Panc1 (cell line): ENCODE measurements at places on chromosomes 6 and 20. TPM values are rescaled to one million over a fixed set of nuclear protein-coding genes. Genes with fewer than 3 reads are reported as not detected.

DNA sequence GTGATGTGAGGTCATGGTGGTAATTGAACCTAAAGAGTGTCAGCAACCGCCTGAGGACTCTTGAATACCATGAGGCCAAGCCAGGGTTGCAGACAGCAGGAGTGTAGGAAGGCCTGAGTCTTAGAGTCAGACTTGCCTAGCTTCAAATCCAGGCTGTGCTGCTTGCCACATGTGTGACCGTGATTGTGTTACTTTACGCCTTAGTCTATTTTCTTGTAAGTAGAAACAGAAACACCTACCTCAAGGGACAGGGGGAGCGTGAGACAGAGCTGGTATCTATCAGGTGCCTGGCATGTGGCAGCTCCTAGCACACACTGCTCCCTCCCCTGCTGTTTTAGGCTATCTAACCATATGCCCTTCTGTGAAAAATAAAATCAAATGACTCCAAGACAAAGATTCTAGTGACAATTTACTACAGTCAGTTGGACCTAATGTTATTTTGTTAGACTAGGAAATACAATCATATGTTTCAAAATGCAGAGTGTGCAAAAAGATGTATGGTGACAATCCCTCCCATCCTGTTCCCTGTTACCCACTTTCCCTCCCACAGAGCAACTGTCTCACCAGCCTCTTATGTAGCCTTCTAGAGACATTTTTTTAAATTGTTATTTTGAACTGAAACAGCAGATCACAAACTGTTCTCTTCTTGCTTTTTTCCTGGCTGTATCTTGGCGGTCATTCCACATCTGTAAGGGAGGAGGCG lies 21.7 kb downstream of the TAF8 start:
- no peak for DNase-seq

MAP7 gene
- 1.8 TPM for total RNA-seq

SLC32A1 gene
- total RNA-seq = not detected

GNRH2 gene
- 0.49 TPM for total RNA-seq

DNA sequence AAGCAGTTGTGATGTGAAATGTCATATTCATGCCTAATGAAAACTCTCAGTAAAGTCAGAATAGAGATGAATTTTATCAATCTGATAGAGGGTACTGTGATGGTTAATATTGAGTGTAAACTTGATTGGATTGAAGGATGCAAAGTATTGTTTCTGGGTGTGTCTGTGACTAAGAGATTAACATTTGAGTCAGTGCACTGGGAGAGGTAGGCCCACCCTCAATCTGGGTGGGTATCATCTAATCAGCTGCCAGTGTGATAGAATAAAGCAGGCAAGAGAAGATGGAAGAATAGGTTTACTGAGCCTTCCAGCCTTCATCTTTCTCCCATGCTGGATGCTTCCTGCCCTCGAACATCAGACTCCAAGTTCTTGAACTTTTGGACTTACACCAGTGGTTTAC lies 124.3 kb downstream of the CENPW start:
- no peak for DNase-seq

UTRN gene
- total RNA-seq = 122 TPM

DNA sequence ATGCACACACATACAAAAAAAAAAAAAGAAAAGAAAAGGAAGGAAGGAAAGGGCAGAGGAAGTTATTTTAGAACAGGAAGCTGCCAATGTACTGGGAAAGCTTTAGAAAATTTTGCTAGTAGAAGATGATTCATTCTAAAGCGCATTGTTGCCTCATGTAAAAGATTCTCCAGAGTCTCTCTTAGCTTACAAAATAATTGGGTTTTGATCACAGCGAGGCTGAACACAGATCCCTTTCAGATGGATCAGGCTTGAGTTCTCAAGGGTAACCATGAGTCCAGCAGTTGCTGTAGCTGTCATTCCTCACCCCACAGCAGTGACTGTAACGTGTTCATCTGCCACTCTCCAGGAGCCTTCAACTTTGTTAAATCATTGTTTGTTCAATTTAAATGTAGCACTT lies 81.9 kb downstream of the PHACTR2 start:
- DNase-seq = no peak

HUS1B gene
- 0.74 TPM for total RNA-seq

- DNase-seq = no peak
Measured at GRCh38 chr6:151436300-151436699, 15.6 kb downstream of the RMND1 start.
